NCI-H1092 (cell line): ENCODE measurements at places on chromosomes 6 and 20.
A peak's percentile ranks its signal among the peaks of the same experiment; 100 is the strongest.

- no peak for DNase-seq
These were observed 24.5 kb downstream of the NDUFAF5 start for GRCh38 chr20:13809373-13809772.

DNA sequence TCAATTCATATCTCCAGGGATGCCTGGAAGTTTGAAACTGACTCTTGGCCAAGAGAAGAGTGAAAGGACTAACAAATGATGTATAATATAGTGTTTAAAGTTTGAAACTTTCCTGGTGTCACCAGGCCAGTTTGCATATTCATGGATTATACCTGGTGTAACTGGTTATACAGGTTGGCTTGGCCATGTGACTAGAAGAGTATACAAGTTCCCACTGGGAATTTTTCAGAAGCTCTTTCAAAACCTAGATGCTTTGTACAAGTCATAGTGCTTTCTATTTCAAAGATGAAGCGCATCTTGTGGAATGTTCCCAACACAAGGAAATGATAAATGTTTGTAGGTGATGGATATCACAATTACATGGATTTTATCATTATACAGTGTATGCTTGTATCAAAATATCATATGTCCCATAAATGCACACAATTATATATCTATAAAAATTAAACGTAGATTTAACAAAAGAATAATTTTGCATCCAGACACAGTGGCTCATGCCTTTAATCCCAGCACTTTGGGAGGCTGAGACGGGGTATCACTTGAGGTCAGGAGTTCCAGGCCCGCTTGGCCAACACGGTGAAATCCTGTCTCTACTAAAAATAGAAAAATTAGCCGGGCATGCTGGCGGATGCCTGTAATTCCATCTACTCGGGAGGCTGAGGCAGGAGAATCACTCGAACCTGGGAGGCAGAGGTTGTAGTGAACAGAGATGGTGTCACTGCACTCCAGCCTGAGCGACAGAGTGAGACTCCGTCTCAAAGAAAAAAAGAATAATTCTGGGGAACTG, 1420.2 kb downstream of the GRIK2 start:
- DNase-seq = no peak

- no peak for DNase-seq
These were observed 212.5 kb upstream of the SUPT3H start for GRCh38 chr6:45590226-45590625.

GRCh38 chr20:208942-209566, 18.0 kb upstream of the DEFB129 start:
- peak; percentile 28 for DNase-seq

GRCh38 chr6:51843456-51844056, 243.9 kb downstream of the PKHD1 start:
- no peak for DNase-seq

- DNase-seq = no peak
These were observed 41.1 kb upstream of the CAP2 start for GRCh38 chr6:17352302-17352701.

- no peak for DNase-seq
These were observed 51.5 kb downstream of the HBS1L start for GRCh38 chr6:135002974-135003703.

DNA sequence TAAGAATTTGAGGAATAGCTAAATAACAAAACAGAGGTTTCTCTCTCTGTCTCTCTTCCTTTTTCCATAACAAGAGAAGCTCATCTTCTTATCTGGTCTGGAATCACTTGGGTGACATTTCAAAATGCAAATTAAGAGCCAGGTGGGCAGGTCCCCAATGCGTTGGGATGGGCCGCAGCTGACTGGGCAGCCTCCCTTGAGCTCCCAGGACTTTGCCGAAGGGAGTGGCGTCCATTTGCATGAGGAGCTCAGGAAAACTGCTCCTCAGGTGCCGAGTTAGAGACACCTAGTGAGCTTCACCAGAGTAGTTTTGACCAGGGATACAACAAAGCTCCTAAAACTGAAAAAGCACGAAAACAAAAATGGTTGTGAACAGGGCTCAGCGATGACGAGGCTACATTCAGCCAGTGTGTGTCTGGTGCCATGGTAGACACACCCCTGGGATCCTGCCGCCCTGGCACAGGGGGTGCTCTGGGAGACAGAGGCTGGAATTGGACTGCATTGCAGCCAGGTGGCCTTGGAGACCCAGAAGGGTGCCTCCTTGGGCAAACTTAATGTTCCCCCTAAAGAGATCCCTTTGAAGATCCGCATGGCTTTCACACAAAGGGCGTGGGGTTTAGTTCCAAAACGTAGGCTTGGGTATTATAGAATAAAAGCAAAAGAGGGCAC, 13.5 kb upstream of the SERPINB6 start:
- DNase-seq = no peak

- peak; percentile 95 for DNase-seq
These were observed 77.6 kb upstream of the FYN start for GRCh38 chr6:111950661-111951496.

GRCh38 chr6:33585403-33586107, 5.5 kb upstream of the BAK1 start:
- DNase-seq = peak; percentile 47

GRCh38 chr6:110190726-110191125, 10.5 kb downstream of the CDC40 start:
- DNase-seq = no peak

DNA sequence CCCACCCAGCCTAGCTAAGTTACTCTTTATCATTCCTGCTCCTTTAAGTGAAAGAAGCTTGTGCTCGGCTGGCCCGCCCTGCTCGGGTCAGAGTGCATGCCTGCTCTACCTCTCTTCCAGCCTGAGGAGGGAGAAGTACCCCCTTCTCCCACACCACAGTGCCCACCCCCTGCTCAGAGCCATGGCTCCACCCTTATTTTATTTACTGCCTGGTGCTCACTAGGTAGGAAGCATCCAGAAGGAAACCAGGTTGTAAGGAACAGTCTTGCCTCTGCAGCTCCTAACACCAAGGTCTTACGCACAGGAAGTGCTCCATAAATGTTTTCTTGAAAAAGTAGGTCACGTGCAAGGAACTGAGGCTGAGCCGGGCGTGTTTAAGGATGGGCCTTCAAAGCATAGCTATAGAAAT, 105.7 kb upstream of the SNX9 start:
- DNase-seq = no peak

DNA sequence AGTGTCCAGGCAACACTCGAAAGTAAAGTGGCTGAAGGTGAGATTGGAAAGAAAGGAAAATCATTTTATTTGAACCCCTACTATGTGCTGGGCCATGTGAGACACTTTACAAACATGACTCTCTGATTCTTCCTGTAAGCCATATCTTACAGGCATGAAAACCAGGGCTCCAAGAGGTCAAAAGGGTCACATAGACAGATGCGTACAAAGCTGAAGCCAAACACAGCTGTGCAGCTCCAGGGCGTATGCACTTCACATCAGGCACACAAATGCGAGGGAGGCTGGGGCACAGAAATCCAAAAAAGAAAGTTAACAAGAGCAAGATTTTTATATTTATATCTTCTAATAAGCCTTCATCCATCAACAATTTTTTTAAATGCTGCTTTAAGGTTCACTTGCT, 176.5 kb downstream of the PHACTR1 start:
- DNase-seq = no peak

DNA sequence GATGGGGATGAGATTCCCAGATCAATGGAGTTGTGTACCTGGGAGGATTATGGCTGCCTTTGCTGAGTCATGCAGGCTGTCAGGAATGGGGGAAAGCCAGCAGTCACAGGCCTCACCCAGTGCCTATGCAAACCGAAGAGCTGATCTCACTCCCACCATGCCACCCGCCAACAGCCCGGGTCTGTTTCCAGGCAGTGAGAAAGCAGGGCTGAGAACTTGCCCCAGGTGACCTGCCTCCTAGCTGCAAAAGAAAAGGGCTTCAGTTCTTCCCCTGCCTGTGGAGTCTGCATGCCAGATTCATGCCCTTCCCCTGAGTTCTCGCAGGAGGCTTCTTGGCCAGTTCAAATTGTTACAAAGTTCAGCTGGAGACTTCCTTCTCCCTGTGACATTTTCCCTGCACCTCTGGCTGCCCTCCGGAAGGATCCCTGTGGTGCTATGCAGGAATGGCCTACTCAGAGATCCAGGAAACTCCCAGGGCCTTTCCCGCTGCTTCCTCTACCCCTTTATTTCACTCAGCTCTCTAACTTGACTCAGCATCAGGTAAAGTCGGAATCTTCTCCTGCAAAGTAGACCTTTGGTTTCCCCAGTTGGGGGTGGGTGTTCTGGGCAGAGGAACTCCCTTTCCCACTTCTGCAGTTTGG, 71.5 kb upstream of the B3GAT2 start:
- DNase-seq = no peak

GRCh38 chr6:43491750-43492661, 14.6 kb downstream of the TJAP1 start:
- peak; percentile 63 for DNase-seq

DNA sequence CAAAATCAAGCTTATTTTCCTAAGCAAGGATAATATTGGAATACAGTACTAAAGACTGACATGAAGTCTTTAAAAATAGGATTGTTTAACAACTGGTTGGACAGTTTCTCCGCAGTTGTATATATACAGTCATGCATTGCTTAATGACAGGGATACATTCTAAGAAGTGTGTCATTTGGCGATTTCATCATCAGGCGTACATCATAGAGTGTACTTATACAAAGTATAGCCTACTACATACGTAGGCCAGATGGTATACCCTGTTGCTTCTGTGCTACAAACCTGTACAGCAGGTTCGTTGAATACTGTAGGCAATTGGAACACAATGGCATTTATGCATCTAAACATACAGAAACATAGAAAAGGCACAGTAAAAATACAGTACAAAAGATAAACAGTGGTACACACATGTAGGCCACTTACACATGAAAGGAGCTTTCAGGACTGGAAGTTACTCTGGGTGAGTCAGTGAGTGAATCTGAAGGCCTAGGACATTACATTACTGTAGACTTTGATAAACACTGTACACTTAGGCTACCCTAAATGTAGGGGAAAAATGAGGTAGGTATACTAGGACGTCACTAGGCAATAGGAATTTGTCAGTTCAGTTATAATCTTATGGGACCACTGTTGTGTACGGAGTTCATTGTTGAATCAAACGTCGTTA, 20.1 kb downstream of the HECA start:
- no peak for DNase-seq

DNA sequence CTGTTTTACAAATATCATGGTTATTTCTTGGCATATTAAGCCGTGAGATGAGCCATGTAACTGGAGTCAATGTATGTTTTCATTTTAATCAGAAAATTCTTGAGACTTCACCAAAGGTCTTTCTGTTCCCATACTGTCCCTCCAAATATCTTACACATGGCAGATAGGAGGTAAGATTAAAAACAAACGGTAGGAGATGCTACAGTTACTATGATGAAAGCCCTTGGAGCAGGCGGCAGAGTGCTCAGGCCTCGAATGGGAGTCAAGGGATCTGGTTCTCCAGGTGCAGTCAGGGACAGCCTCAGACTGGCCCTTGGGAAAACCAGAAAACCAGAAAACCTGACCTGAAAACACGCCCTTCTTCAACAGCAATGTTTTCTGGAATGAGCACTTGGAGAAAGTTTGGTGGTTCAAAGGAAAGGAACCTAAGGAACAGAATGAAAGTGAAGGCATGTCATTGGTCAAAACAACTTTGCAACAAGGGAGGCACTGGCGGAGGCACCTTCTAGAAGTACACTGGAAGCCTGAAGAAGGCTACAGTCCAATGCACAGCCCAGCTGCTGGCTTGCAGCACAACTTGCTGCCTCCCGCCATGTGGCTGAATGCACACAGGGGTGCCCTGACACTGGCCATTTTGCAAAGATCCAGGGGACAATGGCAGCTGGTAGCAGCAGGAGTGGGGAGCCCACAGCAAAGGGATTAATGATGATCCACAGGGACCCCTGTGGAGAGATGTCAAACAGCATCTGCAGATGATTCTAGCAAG, 17.4 kb upstream of the FOXO3 start:
- DNase-seq = no peak

DNA sequence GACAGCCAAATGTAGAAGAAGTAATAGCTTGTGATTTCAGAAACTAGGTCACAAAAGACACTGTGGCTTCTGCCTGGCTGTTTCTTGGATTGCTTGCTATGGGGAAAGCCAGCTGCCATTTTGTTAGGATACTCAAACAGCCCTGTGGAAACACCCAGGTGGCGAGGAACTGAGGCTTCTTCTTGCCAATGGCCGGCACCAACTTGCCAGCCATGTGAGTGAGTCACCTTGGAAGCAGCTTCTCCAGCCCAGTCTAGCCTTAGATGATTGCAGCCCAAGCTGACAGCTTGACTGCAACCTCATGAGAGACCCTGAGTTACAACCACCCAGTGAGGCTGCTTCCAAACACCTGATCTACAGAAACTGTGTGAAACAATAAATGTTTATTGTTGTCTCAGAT, 11.9 kb upstream of the KIAA1755 start:
- no peak for DNase-seq

- no peak for DNase-seq
These were observed 430.1 kb upstream of the SLC35B3 start for GRCh38 chr6:8865451-8865850.

GRCh38 chr6:136158387-136158821, 91.7 kb downstream of the MTFR2 start:
- DNase-seq = no peak

DNA sequence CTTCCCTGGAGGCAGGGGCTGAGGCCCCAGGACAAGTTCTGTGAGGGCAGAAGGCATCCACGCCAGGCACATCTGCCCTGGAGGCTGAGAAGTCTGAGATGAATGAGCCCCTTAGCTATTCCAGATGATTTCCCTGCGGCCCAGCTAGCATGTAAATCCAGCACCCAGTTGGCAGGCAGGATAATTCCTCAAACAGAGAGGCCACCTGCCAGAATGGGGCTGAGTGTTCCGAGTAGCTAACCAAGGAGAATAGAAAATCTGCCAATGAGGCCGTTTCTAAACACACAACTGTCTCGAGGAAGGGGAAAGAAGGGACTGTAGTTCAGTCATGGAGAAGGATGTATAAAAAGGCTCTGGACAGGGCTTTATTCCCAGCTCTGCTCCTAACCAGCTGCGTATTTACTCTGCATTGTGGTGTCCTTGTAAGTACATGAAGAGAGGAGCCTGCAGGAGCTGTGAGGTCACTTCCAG, 211.4 kb upstream of the CDYL start:
- peak; percentile 4 for DNase-seq

DNA sequence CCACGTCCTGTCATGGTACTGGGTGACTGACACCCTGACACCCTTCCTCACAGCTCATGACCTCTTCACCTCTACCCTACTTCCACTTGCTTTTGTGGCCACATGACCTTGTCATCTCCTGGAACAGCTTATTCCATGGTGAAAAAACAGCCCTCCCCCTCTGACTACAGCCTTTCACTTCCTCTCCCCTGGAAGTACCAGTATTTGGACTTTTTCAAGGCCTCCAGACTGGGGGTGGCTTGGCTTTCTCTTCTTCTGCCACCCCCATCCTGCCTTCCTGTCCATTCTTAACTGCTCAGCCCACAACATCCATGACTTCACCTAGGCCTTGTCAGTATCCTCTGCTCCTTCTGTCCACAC, 168.4 kb downstream of the CARMIL1 start:
- no peak for DNase-seq
